ENCODE measurements at places on chromosomes 5 and 9.

DNA sequence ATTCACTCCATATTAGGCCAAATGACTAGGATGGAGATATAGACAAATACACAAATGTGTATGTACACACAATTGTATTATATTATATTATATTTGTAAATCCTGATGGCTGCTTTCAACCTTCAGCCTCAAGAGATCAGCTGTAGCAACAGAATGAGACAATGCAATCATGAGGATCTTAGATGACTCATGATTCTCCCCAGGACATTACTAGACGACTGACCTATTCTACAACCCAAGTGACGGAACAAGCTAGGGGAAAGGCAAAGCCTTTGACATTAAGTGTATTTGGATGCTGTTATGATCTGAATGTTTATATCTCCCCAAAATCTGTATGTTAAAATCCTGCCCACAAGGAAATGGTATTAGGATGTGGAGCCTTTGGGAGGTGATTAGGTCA lies 66.5 kb downstream of the COX7C start:
- no peak for DNase-seq

DNA sequence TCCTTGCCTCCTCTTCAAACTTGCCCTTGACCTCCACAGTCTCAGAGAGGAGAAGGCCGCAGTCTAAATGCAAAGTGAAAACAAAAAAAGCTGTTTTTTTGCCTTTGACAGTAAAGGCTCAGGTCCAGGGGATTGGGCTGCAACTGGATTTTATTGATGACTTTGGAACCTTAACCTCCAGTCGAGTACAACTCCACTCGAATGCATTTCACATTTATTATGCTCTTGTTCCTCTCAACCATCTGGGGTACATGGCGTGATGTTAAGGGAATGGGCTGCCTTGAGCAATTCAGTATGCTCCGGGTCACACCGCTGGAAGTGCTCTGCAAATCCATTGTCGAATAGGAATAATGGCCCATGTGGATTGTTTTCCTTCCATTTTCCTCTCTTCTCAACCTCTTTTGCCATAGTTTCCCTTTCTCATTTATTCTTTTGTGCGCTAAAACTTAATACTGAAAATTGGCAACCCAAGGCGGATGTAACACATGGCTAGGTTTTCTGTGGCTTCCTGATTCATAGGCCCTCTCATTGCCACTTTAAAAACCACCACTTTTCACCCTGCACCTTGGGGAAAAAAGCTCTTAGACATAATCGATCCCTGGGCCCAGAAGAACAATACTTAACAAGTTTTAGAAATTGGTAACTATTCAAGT lies 34.3 kb downstream of the ITK start:
- no peak for DNase-seq

DNA sequence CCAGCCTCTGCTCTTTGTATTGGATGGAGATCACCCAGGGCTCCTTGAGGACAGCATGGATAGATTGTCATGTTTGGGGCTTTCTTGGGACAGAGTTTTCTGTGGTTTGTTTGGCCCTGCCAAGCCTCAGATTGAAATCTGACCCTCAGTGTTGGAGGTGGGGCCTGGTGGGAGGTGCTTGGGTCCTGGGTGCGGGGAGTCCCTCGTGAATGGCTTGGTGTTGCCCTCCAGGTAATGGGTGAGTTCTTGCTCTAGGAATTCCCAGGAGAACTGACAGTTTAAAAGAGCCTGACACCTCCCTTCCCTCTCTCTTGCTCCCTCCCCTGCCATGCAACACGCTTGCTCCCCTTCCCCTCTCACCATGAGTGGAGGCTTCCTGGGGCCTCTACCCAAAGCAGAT lies 48.6 kb upstream of the OLFM1 start:
- no peak for DNase-seq

GRCh38 chr5:122155546-122155945 lies 26.2 kb downstream of the ZNF474 start:
- no peak for DNase-seq

GRCh38 chr5:154465169-154465568 lies 12.9 kb downstream of the HAND1 start:
- no peak for DNase-seq

DNA sequence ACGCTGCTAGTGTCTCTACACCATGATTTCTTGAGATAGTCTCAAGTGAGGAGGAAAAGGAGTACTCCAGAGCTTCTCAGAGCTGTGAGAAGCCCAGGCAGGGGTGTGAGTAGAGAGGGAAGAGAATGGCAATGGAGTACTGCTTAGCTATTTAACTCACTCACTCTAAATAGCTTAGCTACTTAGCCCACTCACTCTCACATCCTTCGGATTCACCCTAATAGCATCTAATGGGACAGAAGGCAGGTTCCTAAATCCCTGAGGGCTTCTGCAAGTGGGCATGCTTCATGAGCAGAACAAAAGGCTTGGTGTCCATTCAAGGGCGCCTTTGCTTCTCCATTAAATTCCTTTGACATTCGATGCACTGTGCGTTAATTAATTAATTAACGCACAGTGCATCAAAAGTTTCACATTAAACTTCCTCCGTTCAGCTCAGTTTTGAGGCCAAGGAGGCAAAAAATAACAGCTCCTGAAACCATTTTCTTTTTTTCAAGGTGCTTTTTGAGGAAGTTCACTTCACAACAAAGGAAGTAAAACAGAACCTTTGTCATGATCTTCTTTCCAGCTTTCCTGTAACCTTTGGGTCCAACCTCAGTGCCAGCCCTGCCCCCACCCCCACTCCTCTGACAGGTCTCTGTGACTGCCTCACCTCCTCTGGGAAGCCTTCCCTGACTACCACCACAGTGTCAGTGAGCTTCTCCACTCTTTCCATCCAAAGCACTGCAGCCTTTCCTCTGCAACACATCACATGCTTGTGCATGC lies 294.0 kb downstream of the SEC61B start:
- no peak for DNase-seq

DNA sequence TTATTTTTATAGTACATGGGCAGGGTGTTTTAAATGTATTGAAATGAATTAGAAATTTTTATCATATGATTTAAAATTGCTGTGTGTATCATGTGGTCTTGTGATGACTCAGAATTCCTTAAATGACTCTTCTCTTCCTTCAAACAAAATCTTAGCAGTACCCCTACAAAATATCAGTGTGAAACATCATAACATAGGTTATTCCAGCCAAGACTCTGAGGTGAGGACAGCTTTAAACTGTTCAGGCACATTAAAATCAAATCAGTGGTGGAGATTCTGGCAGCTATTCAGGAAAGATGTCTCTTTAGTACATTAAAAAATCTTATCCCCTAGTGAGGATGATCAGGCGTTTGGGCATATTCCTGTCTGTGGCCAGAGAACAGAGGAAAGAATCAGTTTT lies 174.0 kb downstream of the MAN2A1 start:
- no peak for DNase-seq

DNA sequence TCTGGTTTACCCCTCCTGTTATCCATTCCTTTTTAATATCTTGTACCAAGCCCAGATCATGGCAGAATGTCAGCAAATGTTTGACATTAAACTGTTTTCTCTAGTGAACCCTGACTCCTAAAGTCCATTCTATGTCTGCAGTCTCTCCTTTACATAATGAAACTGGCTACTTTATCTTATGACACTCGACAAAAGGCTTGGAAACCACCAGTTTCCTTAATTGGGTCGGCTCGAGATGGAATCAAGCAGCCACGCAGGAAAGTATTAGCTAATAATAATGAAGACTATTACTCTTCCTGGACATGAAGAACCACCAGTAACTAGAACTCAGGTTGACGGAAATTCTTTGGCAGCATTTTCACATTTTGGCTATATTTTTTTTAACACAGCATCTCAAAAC lies 17.5 kb downstream of the DAP start:
- no peak for DNase-seq

DNA sequence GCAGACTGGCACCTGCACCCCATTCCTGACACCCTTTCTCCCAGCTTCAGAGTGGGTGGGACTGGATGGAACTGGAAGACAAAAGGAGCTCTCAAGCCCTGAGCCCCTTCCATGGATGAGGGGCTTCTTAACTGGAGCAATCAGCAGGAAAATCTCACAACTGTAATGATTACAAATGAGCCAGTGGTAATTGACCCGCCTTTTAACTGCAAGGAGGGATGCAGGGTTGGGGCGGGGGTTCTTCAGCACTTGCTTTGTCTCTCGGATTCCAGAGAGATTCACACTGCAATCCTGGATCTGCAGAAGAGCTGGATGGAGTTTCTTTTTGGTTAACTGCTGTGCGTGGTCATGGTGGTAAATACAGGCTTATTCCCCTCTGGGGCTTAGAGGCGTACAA lies 160.1 kb upstream of the SHB start:
- DNase-seq: no peak

DNA sequence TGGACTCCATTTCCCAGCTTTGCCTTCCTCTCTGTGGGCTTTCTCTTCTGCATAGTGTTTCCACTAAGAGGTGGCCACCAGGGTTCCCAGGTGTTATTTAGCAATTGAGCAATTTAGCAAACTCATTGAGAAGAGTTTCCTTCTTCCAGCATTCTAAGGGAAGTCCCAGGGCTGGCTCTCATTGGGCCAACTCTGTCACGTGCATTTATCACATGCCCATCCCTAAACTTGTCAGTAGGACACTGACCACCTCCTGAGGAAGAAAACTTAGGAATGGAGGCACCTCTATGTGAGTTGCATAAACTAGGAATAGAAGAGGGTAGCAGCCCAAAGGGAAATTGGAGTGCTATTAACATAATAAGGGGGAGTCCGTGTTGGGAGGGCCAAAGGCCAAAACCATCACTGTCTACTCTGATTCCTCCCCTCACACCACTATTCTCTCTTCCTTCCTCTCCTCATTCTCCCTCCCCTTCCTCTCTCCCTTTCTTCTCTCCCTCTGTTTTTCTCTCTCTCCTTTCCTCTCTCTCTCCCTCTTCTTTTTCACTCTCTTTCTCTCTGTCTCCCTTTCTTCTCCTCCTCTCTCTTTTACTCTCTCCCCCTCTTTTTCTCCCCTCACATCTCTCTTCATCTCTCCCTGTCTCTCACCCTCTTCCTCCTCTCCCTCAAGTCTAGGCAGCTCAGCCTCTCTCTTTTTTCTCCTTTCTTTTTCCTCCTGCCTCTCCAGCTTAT lies 213.4 kb downstream of the PALM2AKAP2 start:
- DNase-seq: no peak

GRCh38 chr9:133122935-133123611 lies 2.0 kb upstream of the RALGDS start:
- no peak for DNase-seq

DNA sequence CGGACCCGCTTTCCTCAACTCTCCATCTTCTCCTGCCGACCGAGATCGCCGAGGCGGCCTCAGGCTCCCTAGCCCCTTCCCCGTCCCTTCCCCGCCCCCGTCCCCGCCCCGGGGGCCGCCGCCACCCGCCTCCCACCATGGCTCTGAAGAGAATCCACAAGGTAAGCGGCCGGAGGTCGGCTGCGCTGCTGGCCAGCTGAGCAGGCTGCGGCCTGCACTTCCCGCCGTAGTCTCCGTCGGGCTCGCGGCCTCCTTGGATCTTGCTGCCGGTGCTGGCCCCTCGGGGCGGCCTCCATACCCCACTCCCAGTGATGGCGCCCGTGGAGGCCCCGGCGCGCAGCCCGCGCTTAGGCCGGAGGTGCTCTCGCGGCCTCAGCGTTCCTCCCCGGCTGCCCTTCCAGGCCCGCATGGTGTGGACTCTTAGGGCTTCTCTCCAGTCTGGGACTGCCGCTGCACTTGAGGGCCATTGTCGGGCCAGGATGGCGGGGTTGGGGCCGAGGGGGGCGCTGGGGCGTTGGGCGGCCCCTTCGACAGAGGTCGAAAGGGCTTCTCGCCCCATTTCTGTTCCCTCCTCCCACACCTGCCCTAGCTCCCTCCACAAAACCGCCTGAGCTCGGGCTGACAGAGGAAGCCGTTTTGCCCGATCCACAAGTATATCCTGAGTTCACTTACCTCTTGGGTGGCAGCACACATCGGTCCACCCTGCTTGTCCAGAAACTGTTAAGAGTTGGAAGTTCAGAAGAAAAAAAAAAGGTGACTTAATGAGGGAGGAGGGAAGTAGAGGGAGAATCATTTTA lies 714 bp downstream of the UBE2D2 start:
- DNase-seq: no peak

GRCh38 chr5:124902097-124902821 lies 155.8 kb upstream of the ZNF608 start:
- DNase-seq: no peak

GRCh38 chr9:105258225-105258737 lies 13.8 kb downstream of the SLC44A1 start:
- no peak for DNase-seq

DNA sequence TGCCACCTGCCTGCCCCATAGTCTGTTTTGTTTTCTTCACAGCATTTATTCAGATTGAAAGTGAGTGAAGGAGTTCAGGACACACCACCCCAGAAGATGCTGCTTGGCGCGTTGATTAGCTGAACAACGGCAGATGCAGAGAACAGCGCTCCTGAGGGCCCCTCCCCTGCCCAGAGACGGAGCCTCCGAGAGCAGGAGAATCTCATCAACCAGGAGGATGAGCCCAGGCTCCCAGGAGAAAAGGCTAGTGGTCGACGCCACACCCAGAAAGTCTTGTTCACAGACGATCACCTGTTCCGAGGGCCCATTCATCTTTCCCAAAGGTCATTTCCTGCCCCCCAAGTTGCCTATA lies 180.4 kb upstream of the PPP1R26 start:
- no peak for DNase-seq

GRCh38 chr9:125646217-125646616 lies 60.8 kb downstream of the MAPKAP1 start:
- DNase-seq: no peak

DNA sequence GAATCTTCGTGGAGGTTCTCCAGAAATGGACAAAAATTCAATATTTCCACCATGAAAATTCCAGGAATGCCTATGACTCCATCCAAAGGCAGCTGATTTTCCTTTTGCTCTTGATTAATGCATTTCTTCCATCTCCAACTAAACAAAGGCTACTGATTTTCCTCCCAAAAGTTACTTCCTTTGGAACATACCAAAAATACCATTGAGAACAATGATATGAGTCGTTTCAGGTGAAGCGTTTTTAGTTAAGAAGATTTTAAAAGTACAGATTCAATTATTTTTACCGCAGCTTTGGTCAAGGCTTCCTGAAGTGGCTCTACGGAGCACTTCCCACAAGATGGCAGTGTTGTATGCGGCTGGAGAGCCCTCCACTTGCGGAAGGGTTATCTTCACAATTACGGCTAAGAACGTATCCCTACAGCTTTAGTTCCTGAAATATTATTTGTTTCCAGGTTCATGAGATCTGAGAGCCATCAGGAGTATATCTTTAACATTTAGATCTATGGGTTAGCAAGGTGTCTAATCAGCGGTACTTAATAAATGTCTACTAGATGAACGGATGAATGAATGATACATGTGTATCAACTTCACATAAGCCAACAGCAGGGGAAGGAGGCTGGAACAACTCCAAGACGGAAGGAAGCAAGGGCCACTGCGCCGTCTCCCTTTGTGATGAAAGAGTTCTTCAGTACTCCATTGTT lies 35.9 kb upstream of the ARSB start:
- DNase-seq: no peak

- no peak for DNase-seq
Observed at GRCh38 chr5:123719004-123719403, 207.0 kb downstream of the CSNK1G3 start.

GRCh38 chr9:123116036-123116435 lies 82.6 kb downstream of the GPR21 start:
- DNase-seq: no peak

Measured in stimulated activated CD4-positive, alpha-beta T cell treated with anti-CD3 and anti-CD28 coated beads, Interleukin-1b, Interleukin-23, amount 100 ng/mL, for 24 hours (primary cell).